Epithelial cell of proximal tubule (primary cell): ENCODE measurements at places on chromosomes 1 and 21. TPM values are rescaled to one million over a fixed set of nuclear protein-coding genes. Genes with fewer than 3 reads are reported as not detected.

ST6GALNAC5 gene
- total RNA-seq: 1.3 and 1.4 TPM in 2 replicates

NMNAT2 gene
- total RNA-seq: 0.52 and 0.65 TPM in 2 replicates

CAPN2 gene
- 228 and 281 TPM in 2 replicates for total RNA-seq

CD52 gene
- total RNA-seq: not detected in 2 replicates

CELA2B gene
- total RNA-seq: not detected in 2 replicates

EXO1 gene
- total RNA-seq: 13.4 and 30.2 TPM in 2 replicates

DNASE2B gene
- not detected in 2 replicates for total RNA-seq

ATP1A4 gene
- total RNA-seq: not detected in 2 replicates

DNA sequence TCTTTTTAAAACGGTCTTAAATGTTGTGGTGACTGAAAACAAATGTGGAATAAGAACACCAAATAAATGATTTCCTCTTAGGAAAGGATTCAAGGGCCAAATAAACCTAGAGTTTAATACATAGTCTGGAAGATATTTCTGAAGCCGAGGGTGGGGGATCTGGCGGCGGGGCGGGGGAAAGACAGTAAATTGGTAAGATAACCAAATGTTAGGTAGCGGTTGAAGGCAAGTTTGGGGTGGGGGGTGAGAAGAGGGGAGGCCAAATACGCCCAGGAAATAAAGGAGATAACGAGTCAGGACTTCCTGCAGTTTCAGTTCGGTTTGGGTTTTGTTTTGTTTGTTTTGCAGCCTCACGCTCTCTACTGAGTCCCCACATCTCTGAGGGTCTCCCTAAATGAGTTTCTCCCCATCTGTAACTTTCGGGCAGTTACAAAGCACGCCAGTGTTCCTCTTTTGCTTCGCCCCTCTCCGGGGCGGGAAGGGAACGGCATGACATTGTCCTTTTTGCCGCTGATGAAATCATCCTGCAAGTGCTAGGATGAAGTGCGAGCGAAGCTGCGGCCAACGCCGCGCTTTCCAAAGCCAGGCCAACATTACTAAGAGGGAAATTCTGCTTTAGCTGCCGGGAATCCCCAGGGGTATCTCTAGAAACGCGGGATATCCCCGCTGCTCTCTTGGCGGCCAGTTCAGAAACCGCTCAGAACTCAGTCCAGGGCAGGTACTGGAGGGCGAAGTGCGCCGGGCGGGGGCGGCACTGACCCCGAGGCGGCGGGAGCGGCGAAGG lies 844 bp downstream of the NIBAN1 start:
- DNase-seq: no peak

GRCh38 chr21:39349211-39350093 lies 564 bp upstream of the HMGN1 start:
- peak; percentile 45 for DNase-seq

DNA sequence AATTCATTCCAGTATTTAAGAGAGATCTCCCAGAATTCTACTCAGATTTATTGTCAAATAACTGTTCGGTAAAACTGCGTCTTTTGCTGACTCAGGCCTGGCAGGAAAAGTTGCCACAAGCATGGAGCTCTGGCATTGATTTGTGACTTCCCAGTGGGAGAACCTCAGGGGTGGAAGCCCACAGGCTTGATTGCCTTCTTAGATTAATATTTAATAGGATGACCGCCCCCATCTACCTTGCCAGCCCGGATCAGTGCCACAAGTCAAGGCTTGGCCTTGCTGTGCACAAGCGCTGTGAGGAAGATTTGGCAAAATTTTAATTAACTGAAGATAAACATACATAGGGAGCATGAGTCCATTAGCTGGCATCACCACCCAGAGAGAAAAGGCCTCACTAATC lies 93.5 kb downstream of the LRIG2 start:
- no peak for DNase-seq

GRCh38 chr1:14748151-14748550 lies 149.7 kb downstream of the KAZN start:
- DNase-seq: no peak

DNA sequence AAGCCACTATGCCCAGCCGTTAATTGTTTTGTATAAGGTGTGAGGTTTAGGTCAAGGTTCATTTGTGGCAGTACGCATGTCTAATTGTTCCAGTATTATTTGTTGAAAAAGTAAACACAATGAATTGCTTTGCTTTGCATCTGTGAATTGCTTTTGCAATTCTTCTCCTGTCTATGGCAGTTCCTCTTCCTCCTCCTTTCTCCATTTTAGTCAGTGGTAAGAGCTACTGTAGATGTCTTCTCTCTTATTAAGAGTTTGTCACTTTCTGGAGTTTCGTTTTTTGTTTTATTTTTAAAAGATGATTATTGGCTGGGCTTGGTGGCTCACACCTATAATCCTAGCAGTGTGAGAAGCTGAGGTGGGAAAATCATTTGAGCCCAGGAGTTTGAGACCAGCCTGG lies 29.2 kb downstream of the C1orf185 start:
- DNase-seq: no peak

DNA sequence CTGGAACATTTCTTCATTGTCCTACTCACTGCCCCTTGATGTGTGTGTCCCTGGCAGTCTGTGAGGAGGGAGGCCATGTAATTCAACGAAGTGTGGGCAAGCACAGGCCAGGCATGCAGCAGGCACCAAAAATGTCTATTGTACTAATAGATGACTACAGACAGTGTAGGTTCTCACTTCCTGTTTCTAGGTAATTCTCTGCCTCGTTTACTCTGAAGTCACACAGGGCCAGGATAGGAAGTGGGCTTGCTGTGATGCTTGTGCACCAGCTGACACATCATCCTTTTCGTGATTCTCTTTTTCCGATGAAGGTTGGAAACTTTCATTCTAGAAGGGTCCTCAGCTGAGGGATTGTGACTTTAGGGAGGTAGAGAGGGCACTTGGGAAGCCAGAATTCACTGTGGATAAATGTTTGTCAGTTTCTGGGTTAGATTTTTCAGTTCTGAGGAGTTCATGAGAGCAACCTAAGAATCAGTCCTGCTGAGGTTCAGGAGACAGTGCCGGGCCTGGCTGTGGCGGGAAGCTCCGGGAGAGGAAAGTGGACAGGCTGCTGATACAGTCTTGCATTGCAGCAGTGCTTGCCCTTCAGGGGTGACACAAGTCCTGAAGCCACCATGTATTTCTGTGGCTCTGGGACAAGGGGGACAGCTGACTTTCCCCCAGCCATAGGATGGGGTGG lies 4.3 kb upstream of the CSF1 start:
- no peak for DNase-seq

DNA sequence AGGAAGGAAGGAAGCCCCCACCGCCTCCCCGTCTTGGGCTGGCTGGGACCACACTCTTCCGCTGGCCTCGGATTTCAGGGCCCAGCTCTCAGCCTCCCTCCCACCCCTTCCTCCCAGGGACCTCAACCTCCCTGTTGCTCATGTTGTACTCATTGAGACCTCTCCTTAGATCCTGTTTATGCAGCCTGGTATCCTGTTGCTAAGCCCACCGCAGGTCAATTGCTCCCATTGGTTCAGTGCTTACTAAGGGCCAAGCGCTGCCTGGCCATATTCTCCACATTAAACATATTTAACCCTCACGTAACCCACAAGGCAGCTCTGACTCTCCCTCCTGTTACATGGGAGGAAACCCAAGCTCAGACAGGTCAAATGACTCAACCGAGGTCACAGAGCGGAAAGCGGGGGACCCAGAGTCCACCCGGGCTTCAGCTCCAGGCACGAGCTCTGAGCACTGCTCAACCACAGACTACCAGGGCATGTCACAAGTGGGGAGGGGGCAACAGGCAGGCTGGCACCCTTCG lies 23.2 kb upstream of the H6PD start:
- no peak for DNase-seq

DNA sequence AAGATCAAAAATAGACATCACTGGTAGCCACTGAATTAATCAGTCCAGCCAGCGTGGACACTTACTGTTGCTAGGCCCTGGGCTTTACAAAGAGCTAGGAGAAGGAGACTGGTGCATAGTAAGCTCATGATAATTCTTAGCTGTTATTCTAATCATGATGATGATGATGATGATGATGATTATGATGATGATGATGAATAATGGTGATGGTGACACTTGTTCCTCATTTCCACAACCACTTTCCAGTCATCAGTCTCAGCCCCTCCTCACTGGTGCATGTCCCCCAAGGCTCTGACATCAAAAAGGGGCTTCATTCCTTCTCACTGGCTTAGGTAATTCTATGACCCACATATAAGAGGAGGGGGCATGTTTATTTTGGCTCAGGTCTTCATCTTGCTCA lies 701.0 kb downstream of the PTPRU start:
- no peak for DNase-seq
